SHP77 treated with DMSO at 0.1 percent for 48 hours (cell line): ENCODE measurements at places on chromosomes 11 and 22.

GRCh38 chr11:4511282-4512245, 29.1 kb downstream of the OR52K1 start:
- DNase-seq, result no peak

GRCh38 chr11:16613512-16614381, 124.7 kb upstream of the C11orf58 start:
- peak; percentile 54 for DNase-seq

- DNase-seq, result no peak
These were observed 42.7 kb downstream of the KCNJ1 start for GRCh38 chr11:128824191-128825049.

GRCh38 chr11:60964801-60965200, 6.7 kb upstream of the CD6 start:
- DNase-seq, result no peak

DNA sequence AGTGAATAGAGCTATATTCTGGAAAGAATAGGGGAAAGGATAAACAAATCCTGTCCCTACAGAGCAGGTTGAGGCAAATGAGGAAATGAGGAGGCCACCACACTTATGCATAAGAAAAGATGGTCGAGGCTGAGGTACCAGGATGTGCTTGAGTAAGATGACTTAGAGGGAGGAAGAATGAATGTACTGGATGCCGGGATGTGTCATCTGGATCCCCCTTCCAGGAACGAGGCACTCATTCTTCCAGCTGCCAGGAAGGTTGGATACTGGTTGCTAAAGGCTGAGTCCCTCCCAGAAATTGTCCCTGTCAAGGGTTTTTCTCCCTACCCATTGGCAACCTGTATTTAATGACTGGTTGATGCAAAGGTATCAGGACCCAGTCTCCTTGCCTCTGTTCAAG, 31.1 kb upstream of the SYT9 start:
- DNase-seq, result no peak

DNA sequence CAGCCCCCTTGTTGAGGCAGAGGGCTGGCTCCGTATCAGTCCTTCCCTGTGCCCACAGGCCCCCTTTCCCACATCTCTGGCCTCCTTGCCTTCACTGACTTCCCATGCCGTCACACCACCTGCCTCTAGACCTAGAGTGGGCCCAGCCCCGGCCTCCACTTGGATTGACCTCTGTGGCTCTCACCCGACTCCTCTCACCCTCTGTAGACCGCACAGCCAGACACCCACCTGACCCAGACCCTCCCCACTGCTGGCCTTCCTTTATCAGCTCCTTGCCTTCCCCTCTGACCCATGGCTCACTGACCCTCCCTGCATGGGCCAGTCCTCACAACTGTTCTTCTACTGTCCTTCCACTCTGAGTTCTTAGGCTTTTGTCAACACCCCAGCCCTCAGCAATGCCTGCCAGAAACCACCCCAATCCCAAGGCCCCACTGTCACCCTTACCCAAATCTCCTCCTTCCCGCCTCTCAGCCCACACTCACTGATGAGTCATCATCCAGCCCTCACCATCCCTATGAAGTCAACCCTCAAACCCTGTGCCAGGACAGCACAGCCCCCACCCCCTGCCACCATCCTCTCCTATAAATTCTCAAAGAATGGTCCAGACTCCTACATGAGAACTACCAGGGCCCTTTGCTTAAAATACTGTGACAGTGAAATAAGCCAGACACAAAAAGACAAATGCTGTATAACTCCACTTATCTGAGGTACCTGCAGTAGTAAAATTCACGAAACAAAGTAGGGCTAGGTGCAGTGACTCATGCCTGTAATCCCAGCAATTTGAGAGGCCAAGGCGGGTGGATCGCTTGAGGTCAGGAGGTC, 53.4 kb downstream of the SCGB1A1 start:
- DNase-seq, result no peak

GRCh38 chr11:76376746-76377558, 4.0 kb downstream of the THAP12 start:
- DNase-seq, result no peak

GRCh38 chr11:110830747-110831146, 118.5 kb upstream of the ARHGAP20 start:
- no peak for DNase-seq

DNA sequence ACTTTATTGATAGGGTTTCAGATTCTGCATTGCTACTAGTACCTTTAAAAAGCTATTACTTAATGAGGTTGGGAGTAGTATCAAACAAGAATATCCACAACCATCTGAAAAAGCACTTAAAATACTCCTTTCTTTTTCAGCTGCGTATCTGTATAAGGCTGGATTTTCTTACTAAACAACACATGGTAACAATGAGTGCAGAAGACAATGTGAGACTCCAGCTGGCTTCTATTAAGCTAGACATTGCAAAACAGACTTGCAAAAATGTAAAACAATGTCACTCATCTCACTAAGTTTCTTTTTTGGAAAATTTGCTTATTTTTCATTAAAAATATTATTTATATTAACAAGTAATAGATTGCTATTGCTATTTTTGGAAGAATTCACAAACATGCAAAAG, 132.6 kb downstream of the WNT11 start:
- no peak for DNase-seq

- no peak for DNase-seq
These were observed 1.6 kb upstream of the ACY3 start for GRCh38 chr11:67651976-67652781.

DNA sequence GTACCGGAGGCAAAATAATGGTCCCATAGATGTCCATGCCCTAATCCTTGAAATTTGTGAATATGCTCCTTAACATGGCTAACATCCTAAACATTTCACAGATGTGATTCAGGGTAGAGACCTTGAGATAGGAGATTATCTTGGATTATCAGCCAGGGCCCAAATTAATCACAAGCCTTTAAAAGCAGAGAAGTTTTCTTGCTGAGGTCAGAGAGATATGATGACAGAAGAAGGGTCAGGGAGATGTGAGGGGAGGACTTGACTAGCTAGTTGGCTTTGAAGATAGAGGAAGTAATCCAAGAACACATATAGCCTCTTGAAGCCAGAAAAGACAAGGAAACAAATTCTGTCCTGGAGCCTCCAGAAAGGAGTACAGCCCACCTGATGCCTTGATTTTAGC, 19.1 kb upstream of the FDX1 start:
- DNase-seq, result no peak

DNA sequence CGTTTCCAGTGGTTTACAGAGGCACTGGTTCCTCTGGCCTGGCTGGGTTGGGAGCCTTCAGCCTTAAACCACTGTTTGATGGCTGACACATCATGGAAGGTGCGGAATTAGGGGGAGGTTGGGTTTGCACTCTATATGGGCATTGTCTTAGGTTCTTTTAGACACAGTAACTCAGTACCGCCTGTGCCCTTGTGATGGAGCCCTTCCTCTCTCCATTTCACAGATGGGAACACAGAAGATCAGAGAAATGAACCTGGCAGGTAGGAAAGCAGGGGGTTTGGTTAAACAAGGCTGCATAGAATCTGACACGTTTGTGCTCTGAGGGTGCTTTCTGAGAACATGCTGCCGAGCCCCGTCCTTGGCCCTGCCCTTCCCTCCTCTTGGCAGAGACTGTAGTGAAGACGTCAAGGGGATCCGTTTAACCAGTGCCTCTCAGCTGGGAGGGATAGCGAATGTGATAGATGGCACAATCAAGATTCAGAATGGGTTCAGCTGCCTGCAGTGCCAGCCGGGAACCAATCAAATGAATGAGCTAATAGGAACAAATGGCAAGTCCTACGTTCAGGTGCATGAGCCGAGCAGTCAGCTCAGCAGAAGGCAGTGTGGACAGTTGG, 228.6 kb downstream of the TBC1D22A start:
- DNase-seq, result no peak

DNA sequence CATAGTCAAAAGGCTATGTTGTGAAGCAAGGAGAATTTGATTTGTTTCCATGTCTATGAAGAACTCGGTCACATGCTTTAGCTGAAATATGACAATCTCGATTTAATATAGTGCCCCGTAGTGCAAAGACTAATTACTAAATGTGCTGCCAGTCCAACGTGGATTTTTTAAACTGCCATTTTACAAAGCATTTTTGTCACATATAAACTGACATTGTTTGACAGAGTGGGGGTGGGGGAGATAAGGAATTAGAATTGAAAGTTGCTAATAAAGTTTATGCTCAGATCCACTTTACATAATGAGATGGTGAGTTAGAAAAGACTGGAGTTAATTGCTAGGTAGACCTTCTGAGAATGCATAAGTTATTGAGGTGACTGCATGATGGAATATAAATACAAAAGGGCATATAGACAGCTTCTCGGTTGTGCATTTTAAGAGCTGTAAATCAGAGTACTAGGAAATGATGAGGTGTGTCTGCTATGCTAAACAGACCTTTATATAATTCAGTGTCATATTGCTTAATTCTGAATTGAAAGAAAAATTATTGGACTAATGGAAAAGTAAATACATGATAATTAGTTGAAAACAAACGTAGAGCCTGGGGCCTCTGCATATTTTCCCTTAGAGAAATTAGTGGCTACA, 158.9 kb upstream of the MTNR1B start:
- DNase-seq, result no peak

DNA sequence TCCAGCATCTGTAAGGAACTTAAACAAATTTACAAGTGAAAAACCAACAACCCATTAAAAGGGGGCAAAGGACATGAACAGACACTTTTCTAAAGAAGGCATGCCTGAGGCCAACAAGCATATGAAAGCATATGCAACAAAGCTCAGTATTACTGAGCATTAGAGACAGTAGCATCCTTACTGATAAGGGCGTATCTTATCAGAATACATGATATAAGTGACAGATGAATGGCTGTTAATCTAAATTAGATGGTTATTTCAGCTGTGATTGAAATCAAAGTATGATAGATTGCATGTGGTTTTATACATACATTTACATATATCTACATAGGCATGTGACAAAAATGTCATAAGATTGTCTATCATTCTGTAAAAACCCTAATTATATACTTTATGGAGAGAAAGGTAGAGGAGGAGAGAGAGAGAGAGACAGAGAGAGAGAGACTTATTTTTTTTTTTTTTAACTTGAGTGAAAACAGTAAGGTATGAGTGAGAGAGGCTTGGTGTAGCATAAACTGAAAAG, 1240.7 kb downstream of the FAM181B start:
- no peak for DNase-seq

DNA sequence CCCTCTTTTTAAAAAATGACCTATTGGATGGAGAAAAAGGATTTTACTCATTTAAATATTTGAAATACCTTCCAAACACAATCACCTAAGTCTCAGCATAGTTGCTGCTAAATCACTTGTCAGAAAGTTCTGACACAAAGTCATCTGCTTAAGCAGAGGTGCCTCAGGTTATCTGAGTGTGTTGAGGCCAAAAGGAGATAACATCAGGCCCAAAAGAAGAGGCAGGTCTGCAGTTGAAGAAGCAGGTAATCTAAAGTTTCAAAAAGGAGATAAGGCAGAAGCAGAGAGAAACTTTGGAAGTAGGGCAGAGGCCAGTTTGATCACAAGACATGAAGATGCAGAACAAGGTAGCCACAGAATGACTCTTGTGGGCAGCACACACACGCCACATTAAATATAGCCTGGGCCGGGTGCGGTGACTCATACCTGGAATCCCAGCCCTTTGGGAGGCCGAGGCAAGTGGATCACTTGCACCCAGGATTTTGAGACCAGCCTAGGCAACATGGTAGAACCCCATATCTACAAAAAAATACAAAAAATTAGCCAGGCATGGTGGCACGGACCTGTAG, 175.7 kb upstream of the API5 start:
- DNase-seq, result no peak

DNA sequence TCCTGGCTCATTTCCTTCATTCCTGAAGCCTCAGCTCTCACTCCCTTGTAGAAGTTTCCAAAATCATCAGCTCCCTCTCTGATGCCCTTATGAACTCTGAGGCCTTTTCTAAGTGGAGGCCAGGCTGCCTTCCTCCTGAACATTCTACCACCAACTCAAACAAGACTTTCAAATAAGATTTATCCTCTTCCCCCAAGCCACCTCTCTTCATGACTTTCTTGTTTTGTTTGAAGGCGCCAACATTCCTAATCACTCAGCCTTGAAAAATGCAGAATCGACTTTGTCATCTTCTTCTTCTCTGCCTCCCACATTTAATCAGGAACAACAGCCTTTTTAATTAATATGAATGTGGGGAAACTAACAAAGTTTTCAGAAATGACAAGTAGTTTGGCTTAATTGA, 927.9 kb downstream of the OPCML start:
- DNase-seq, result no peak

- DNase-seq, result no peak
These were observed 138.9 kb downstream of the MN1 start for GRCh38 chr22:27662359-27663301.

DNA sequence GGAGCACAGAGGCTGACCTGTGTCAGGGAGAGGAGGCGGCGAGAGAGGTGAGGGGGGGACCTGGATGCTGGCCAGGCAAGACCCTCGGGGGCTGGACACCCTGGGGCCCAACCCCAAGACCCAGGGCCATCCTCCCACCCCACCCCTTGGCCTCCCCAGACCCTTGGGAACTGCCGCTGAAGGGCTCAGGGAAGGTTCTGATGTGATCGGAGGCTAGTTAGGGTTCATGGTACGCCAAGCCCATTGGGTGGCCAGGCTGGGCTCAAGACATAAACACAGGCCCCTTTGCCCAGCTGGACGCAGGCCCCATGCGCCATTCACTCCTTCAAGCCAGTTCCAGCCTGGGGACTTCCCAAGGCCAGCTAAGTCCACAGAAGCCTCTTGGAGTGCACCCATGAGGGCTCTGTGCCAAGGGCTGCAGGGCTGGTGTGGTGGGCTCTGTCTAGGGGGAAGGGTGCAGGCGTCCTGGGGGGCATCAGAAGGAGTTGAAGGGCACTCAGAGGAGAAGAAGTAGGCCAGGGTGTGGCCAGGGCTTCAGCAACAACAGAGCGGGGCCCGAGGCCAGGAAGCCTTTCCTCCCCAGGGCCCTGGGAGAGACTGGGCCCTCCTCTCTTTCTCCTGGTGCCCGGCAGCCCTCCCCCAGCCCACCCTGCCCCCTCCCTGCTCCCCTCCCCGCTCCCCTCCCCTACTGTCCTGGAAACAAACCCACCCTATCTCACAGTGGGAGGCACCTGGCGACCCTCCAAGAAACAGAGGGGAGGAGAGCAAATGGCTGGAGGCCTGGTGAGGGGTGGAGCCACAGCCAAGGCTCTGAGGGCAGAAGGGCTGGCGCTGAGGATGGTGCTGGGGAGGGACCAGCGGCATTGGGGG, 12.9 kb downstream of the TSPAN32 start:
- DNase-seq, result no peak

- DNase-seq, result no peak
These were observed 814.2 kb upstream of the TENM4 start for GRCh38 chr11:80255021-80255420.

DNA sequence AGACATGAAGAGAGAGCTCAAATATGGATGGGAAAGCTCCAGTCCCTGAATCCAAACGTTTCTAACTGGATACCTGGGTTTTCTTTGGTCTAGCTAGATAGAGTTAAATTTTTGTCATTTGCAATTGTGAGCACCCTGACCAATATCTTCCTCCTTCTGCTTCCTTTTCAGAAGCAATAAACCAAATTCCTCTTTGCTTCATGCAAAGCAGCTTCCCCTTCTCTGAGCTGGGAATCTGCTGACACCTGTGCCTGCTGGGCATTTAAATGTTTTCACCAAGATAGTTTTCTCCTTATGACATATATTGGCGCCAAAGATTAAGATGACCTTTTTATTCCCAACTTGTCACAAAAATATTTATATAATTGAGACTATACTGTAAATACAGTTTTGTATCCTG, 27.9 kb upstream of the PAK1 start:
- DNase-seq, result no peak

- no peak for DNase-seq
These were observed 405.3 kb upstream of the CCDC90B start for GRCh38 chr11:83691451-83691950.

GRCh38 chr22:39135092-39135896, 17.2 kb downstream of the CBX7 start:
- peak; percentile 12 for DNase-seq

GRCh38 chr11:22508665-22509064, 117.0 kb downstream of the FANCF start:
- DNase-seq, result no peak
